Skin of body (tissue), 3 donors: ENCODE measurements at places on chromosomes 16 and 17. TPM values are rescaled to one million over a fixed set of nuclear protein-coding genes. Genes with fewer than 3 reads are reported as not detected.

Gene SEPTIN1
- total RNA-seq: 0.69 TPM

Gene VPS4A
- 17.9 TPM for total RNA-seq

Gene CBX2
- 5.9 TPM for total RNA-seq

Gene SPHK1
- 4.1 TPM for total RNA-seq

Gene CIBAR2
- not detected for total RNA-seq

Gene ARL5C
- not detected for total RNA-seq

Gene TMIGD1
- total RNA-seq: not detected

Gene TEX14
- 0.10 TPM for total RNA-seq

Gene P2RX5
- 1.5 TPM for total RNA-seq

Gene EVPL
- 43.7 TPM for total RNA-seq

Gene ANKRD40CL
- total RNA-seq: not detected

Gene ABCC11
- 0.20 TPM for total RNA-seq

Gene CUEDC1
- total RNA-seq: 7.6 TPM

Gene NRN1L
- total RNA-seq: not detected

Gene NKD1
- total RNA-seq: 4.9 TPM

Gene KRTAP3-2
- 2.3 TPM for total RNA-seq

Gene HSF5
- under 0.01 TPM for total RNA-seq

Gene ZNF385C
- 1.3 TPM for total RNA-seq

Gene SECTM1
- total RNA-seq: 11.7 TPM

Gene KRTAP1-1
- 7.5 TPM for total RNA-seq

Gene TAC4
- not detected for total RNA-seq

Gene TUBG1
- total RNA-seq: 12.5 TPM

Gene PRSS8
- 9.6 TPM for total RNA-seq

Gene HID1
- total RNA-seq: 4.0 TPM

Gene KRT20
- total RNA-seq: 0.39 TPM

Gene TCAP
- total RNA-seq: 20.7 TPM

Gene DLG4
- 16.5 TPM for total RNA-seq

Gene MYH8
- total RNA-seq: 442 TPM

Gene CTRB2
- total RNA-seq: not detected

Gene QRICH2
- total RNA-seq: 2.5 TPM

Gene PFAS
- total RNA-seq: 20.1 TPM

Gene EVPLL
- 0.49 TPM for total RNA-seq

Gene G6PC1
- not detected for total RNA-seq

Gene KRTAP9-8
- total RNA-seq: 8.5 TPM

Gene FZD2
- total RNA-seq: 5.7 TPM

Gene ITGA2B
- total RNA-seq: 2.4 TPM

Gene KRT32
- total RNA-seq: 28.0 TPM

Gene CASKIN1
- 0.79 TPM for total RNA-seq
